Spinal cord (tissue), 10 donors: ENCODE measurements at places on chromosomes 3 and 15. TPM values are rescaled to one million over a fixed set of nuclear protein-coding genes. Genes with fewer than 3 reads are reported as not detected.

- DNase-seq, result no peak
These were observed 18.4 kb downstream of the KLF13 start for GRCh38 chr15:31344823-31345605.

- no peak for DNase-seq
These were observed 118.7 kb downstream of the CACNA1D start for GRCh38 chr3:53613125-53613524.

HDC gene
- total RNA-seq, result 3.5 TPM

CRTAP gene
- 105 TPM for total RNA-seq

MB21D2 gene
- 9.5 TPM for total RNA-seq

- DNase-seq, result peak; percentile 80
These were observed 626 bp upstream of the GPR176 start for GRCh38 chr15:39920510-39921273.

GRCh38 chr3:154844863-154845262 lies 235.3 kb upstream of the MME start:
- DNase-seq, result no peak

ADAMTSL3 gene
- 25.2 TPM for total RNA-seq

- no peak for DNase-seq
These were observed 1.0 kb upstream of the C3orf52 start for GRCh38 chr3:112084980-112085705.

DNA sequence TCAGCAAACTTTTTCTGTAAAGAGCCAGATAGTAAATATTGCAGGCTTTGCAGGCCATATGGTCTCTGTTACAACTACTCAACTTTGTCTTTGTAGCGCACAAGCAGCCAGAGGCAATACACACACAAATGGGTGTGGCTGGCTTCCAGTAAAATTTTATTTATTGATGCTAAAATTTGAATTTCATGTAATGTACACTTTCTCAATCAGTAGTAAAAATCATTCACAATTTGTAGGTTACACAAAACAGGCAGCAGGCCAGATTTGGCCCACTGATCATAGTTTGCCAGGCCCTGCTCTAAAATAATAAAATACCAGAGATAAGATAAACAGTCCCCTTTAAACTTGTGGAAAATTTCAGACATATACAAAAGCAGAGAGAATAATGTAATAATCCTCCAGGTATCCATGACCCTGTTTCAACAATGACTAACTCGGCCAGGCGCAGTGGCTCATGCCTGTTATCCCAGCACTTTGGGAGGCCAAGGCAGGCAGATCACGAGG lies 330.3 kb downstream of the SHQ1 start:
- no peak for DNase-seq

DNA sequence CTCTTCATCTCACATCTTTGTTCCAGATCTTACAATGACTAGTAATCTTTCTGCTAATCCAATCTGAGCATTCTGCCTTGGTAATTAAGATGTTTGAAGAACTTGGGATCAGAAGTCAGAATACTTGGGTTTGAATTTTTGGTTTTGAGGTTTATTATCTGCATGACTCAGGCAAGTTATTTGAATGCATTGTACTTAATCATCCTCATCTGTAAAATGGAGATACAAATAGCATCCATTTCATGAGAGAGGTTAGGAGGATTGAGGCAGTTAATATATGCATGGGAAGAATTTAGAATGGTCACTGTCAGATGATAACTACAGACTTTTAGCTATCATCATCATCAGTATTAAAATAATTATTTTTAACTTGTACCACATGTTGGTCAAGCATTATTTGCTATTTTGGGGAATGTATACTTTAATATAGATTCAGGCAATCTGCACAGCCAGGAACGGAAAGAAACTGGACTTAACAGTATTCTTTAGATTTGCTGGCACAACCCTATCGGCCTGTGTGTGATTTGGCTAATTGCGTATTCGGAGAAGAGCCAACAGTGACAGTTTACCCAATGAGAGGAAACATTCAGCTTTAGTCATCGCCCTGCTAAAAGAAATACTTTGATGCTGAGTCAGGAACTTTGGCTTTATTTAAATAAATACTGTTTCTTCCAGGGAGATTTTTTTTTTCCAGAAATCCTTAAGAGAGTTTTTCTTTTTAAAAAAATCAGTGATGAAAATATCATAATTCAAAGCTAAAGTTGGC lies 600.0 kb downstream of the ROBO1 start:
- DNase-seq, result peak; percentile 31

- no peak for DNase-seq
These were observed 1.0 kb downstream of the MYO9A start for GRCh38 chr15:72116731-72117485.
